ENCODE measurements at places on chromosomes 11 and 22. TPM values are rescaled to one million over a fixed set of nuclear protein-coding genes. Genes with fewer than 3 reads are reported as not detected.

DNA sequence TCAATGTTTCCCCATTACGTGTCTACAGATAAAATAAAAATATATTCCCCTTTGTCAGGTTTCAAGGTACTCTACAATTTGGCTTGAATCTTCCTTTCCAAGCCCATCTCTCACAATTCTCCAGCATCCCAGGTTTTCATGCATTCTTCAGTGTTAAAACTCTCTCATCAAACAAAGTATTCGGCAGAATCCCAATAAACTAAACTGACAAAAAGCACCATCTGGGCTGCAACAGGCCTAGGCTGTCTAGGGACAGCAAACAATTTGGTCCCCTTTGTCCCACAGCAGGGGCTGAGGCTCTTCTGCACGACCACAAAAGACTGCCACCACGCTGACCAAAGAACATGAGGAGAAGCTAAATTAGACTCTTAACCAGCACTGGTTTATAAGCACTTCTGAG, 159.4 kb downstream of the CADM1 start:
- H3K4me1 ChIP-seq, result no peaks in the 10 kb centered on the region
- H3K27me3 ChIP-seq, result no peaks in the 10 kb centered on the region
- H3K36me3 ChIP-seq, result no peaks in the 10 kb centered on the region
- H3K27ac ChIP-seq, result no peak overlapping the region
- H3K4me3 ChIP-seq, result no peak overlapping the region

DNA sequence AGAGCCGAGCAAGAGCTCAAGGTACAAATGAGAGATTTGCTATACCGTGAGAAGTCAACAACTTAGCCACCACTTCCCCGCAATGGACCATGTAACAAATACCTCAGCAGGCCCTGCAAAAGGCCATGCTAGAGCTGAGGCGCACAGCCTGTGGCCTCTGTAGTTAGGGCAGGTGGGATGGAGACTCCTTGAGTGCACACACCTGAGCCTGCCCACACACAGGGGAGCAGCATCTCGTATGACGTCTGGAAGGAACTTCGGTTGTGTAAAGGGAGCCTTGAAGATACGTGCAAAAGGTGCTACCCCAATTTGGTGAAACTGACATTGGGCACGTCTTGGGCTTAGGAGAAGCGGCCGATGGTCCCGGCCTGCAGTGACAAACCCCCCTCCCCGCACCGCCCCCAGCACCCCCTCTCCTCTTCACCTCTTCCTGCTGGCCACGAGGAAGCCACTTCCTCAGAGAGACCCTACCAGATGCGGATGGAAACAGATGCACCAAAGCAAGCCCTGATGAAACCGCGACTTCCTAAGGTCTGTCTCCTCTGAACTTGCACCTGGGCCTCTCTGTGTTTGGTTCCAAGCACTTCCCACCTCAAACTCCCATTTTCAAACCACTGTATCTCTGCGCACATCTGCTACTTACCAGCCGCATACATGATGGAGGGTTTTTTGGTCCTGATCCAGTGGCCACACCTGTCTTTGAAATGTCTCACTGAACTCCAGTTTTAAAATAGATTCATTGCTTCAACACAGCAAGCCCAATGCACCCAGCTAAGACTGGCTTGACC, 10.6 kb downstream of the CDPF1 start:
- H3K4me3 ChIP-seq, result no peak overlapping the region
- no peak for DNase-seq
- H3K27me3 ChIP-seq, result no peaks in the 10 kb centered on the region
- H3K36me3 ChIP-seq, result peaks cover 9% of the 10 kb centered on the region
- no peak overlapping the region for H3K27ac ChIP-seq

CARD16 gene
- total RNA-seq, result 48.8 TPM

GRCh38 chr11:23233075-23233474, 372.8 kb upstream of the CCDC179 start:
- no peaks in the 10 kb centered on the region for H3K27me3 ChIP-seq
- DNase-seq, result no peak
- no peak overlapping the region for H3K27ac ChIP-seq

- peaks cover 17% of the 10 kb centered on the region for H3K36me3 ChIP-seq
- no peaks in the 10 kb centered on the region for H3K27me3 ChIP-seq
- no peak for DNase-seq
Observed at GRCh38 chr11:11445441-11446185, 92.6 kb upstream of the CSNK2A3 start.

DNA sequence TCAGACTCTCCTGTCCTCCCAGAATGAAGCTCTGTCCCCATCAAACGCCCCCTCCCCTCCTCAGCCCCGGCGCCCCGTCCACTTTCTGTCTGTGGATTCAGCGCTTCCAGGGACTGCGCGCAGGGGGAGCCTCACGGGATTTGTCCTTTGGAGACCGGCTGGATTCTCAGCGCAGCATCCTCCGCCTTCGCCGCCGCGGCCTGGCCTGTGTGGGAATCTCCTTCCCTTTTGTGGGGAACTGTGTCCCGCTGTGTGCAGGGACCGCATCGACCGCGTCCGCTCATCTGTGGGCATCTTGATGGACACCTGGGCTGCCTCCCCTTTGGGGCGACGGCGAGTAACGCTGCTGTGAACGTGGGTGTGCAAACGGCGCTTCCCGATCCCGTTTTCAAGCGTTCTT, 1.1 kb upstream of the SCT start:
- H3K27me3 ChIP-seq, result peaks cover 8% of the 10 kb centered on the region
- H3K36me3 ChIP-seq, result no peaks in the 10 kb centered on the region
- DNase-seq, result peak; percentile 85

BTBD18 gene
- total RNA-seq, result not detected

DNA sequence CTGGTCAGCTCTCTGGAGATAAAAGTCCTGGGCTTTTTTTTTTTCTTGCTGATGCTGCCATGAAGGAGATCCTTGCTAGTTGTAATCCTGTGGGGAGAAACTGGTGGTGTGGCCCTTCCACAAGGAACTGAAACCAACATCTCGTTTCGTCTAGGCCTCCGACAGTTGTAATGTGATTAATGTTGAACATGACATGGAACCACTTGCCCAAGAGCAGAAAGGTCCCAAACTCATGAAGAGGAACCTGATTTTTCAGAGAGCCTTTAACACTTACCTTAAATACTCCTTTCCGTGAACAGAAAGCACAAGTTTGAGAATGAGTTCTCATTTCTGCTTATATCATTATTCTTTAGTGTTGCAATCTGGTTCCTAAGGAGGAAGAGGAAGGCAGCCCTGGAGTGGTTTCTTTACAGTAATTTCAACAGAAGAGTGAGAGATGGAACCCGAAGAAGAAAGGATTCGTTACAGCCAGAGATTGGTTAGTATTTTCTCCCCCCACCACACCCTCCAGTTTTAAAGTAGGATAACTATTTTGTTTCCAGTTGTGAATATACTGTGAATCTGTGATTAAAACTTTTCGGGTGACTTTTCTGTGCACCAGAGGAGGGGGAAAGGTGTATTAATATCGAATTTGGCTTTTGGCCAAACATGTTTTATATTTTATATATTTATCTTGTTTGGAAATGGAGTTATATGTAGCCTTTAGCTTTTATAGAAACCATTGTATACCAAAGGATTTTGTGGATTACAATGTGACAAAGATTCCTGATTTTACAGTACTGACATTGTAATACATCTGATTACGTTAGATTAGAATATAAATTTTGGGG, 2.0 kb downstream of the KDM2A start:
- DNase-seq, result no peak

CRYBB2 gene
- total RNA-seq, result not detected

DNA sequence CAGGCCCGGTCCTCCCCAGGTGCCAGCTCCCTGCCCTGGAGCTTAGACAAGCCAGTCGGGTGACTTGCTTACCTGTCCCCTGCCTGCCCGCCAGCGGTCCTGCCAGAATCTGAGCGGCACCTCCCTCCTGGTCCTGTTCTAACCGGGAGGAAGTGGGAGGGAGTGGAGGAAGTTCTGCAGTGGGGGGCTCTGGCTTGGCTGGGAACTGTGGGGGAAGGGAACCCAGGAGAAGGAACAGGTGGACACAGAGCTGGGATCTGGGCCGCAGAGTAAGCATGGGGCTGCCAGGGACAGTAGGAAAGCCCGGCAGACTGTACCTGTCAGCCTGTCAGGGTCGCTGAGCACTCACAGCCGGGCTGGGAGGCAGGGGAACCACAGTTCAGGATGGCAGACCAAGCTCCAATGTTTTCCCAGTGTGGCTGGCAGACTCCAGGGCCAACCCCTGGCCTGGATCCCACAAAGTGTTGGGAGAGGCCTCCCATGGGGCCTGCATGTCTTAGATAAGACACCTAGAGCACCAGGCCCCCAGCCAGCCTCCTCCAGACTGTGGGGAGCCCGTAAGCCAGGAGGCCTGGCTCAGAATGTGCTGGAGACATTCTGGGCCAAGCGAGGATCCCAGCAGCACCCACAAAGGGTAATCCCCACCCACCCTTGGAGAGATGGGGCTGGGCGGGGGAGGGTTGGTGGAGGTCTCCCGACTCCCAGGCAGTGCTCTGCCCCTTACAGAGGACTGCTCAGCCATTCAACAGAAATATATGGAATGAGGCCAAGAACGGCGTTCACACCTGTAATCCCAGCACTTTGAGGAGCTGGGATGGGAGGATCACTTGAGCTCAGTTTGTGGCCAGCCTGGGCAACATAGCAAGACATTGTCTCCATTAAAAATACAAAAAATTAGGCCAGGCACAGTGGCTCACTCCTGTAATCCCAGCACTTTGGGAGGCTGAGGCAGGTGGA, 2.3 kb downstream of the CYB5R3 start:
- H3K27ac ChIP-seq, result peak overlapping the region; percentile 95
- H3K4me3 ChIP-seq, result no peak overlapping the region
- peak; percentile 68 for DNase-seq
- H3K27me3 ChIP-seq, result no peaks in the 10 kb centered on the region
- H3K4me1 ChIP-seq, result peaks cover 66% of the 10 kb centered on the region

CECR2 gene
- 7.2 TPM for total RNA-seq

DNA sequence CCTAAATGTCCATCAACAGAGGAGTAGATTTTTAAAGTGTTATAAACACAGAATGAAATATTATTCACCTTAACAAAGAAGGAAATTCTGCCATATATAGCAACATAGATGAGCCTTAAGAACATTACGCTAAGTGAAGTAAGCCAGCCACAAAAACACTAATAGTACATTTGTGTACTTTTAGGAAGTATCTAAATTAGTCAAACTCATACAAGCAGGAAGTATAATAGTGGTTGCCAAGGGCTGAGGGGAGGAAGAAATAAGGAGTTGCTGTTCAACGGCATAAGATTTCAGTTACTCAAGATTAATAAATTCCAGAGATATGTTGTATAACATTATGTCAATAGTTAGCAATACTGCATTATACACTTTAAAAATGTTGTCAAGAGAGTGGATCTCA, 181.7 kb upstream of the ZC3H12C start:
- peaks cover 4% of the 10 kb centered on the region for H3K4me1 ChIP-seq
- DNase-seq, result no peak
- H3K27ac ChIP-seq, result no peak overlapping the region
- no peaks in the 10 kb centered on the region for H3K36me3 ChIP-seq
- H3K4me3 ChIP-seq, result no peak overlapping the region

POU2F3 gene
- total RNA-seq, result 21.0 TPM

- no peaks in the 10 kb centered on the region for H3K36me3 ChIP-seq
- no peak for DNase-seq
- no peak overlapping the region for H3K27ac ChIP-seq
- H3K4me3 ChIP-seq, result no peak overlapping the region
- H3K4me1 ChIP-seq, result no peaks in the 10 kb centered on the region
Observed at GRCh38 chr11:6559369-6559768, 44.0 kb downstream of the RRP8 start.

PDGFB gene
- total RNA-seq, result 29.3 TPM

IFITM1 gene
- total RNA-seq, result 90.7 TPM

MYOD1 gene
- total RNA-seq, result not detected

PGR gene
- total RNA-seq, result 4.2 TPM

- H3K4me3 ChIP-seq, result no peak overlapping the region
- H3K27me3 ChIP-seq, result no peaks in the 10 kb centered on the region
- no peak overlapping the region for H3K27ac ChIP-seq
- no peak for DNase-seq
- no peaks in the 10 kb centered on the region for H3K4me1 ChIP-seq
- H3K36me3 ChIP-seq, result no peaks in the 10 kb centered on the region
Observed at GRCh38 chr11:75056814-75057213, 39.9 kb downstream of the OR2AT4 start.

DNA sequence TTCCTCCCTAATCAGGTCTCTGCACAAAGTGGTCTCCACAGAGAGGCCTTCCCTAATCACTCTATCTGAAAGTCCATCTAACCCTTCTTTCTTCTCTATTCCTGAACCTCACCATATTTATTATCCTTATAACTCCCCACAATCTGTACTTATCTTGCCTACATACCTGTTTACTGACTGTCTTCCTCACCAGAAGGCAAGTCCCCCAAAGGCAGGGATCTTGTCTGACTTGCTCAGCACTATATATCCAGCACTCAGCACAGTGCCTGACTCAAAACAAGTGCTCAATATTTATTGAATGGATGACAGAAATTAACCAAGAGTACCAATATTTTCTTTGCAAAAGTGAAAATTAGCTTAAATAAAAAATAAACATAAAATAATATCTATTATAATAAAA, 5.5 kb downstream of the DCUN1D5 start:
- no peak overlapping the region for H3K4me3 ChIP-seq
- no peaks in the 10 kb centered on the region for H3K27me3 ChIP-seq
- peaks cover 4% of the 10 kb centered on the region for H3K36me3 ChIP-seq
- no peak for DNase-seq
- H3K4me1 ChIP-seq, result peaks cover 29% of the 10 kb centered on the region

PAMR1 gene
- 7.2 TPM for total RNA-seq

DNA sequence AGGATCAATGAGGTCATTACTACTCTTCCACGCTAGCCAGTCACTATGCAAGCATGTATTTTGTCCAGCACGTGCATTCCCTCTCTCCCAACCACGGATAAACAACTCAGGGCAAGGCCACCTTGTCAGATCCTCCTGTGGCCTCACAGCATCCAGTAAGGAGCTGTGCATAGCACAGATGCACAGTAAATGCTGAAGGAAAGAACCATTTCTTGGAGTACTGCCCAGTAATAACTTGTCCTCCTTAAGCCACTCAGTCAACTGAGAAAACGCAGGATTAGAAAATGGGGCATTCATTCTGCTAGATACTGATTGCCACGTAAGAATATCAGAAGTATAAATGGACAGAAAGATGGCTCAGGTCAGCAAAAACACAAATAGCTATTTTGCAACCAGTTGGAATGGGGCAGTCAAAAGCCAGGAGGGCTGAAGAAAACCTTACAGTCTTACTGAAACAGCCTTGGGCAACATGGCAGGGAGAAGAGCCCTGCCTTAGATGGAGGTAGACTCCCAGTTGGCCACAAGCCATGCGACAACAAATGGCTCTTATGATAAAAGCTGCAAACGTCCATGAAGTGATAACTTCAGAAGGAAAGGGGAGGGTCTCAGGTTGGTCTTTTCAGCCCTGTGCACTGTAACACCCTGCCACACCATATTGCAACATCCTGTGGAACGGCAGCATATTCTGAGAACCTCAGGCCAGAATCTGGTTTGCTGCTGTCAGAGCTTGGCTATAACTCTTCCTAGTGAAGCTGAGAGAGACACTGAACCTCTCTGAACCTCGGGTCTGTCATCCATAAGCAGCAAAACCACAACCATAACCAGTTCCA, 23.0 kb downstream of the PC start:
- no peak overlapping the region for H3K27ac ChIP-seq
- no peaks in the 10 kb centered on the region for H3K27me3 ChIP-seq
- H3K4me1 ChIP-seq, result no peaks in the 10 kb centered on the region
- no peak for DNase-seq
- H3K36me3 ChIP-seq, result no peaks in the 10 kb centered on the region

CSNK2A3 gene
- 4.7 TPM for total RNA-seq

CNTF gene
- total RNA-seq, result 1.2 TPM

INPPL1 gene
- total RNA-seq, result 242 TPM

TESMIN gene
- total RNA-seq, result 0.83 TPM

ACTN3 gene
- not detected for total RNA-seq

APOL4 gene
- 9.0 TPM for total RNA-seq

Data from upper lobe of left lung (tissue), 6 donors.